Mesothelial cell of epicardium (in vitro differentiated cells): ENCODE measurements at places on chromosomes 5 and 9. TPM values are rescaled to one million over a fixed set of nuclear protein-coding genes. Genes with fewer than 3 reads are reported as not detected.

The KCNV2 gene
- total RNA-seq: not detected in 3 replicates

The MCC gene
- total RNA-seq: 32.4 to 33.9 TPM (median 33.2 TPM) in 3 replicates

The IL3 gene
- not detected in 3 replicates for total RNA-seq

The NFIL3 gene
- 25.8 to 28.1 TPM (median 26.3 TPM) in 3 replicates for total RNA-seq

The ARL14EPL gene
- 0.25 TPM in 1 of 3 replicates, not detected in the others for total RNA-seq

The CLK4 gene
- total RNA-seq: 42.1 to 43.5 TPM (median 42.9 TPM) in 3 replicates

The MED22 gene
- total RNA-seq: 35.1 to 39.4 TPM (median 36.0 TPM) in 3 replicates

The SSBP2 gene
- total RNA-seq: 85.8 to 88.4 TPM (median 87.9 TPM) in 3 replicates

The IFNK gene
- total RNA-seq: not detected in 3 replicates

The NUTM2F gene
- total RNA-seq: 0.27 to 0.38 TPM (median 0.31 TPM) in 3 replicates

The TAF11L8 gene
- total RNA-seq: not detected in 3 replicates

The KCTD16 gene
- 3.9 to 4.8 TPM (median 4.5 TPM) in 3 replicates for total RNA-seq

The PHF24 gene
- total RNA-seq: 0.62 to 0.99 TPM (median 0.83 TPM) in 3 replicates

The PLPP7 gene
- 0.60 to 1.1 TPM (median 0.79 TPM) in 3 replicates for total RNA-seq

The NUDT2 gene
- 16.5 to 21.2 TPM (median 17.8 TPM) in 3 replicates for total RNA-seq

The GPSM1 gene
- 98.6 to 103 TPM (median 102 TPM) in 3 replicates for total RNA-seq

The PCDHGA6 gene
- 0.25 to 0.60 TPM (median 0.57 TPM) in 3 replicates for total RNA-seq

The PRSS3 gene
- total RNA-seq: not detected in 3 replicates

The ENHO gene
- 0.96 to 1.1 TPM (median 1.0 TPM) in 3 replicates for total RNA-seq

The ERBIN gene
- total RNA-seq: 75.7 to 83.3 TPM (median 81.8 TPM) in 3 replicates

The MAT2B gene
- 44.5 to 45.5 TPM (median 44.6 TPM) in 3 replicates for total RNA-seq

The MEGF10 gene
- 2.8 to 4.1 TPM (median 3.0 TPM) in 3 replicates for total RNA-seq

The OTP gene
- not detected in 3 replicates for total RNA-seq

The BARX1 gene
- total RNA-seq: 0.16 TPM in 1 of 3 replicates, not detected in the others

The MRPS27 gene
- 53.4 to 58.1 TPM (median 56.0 TPM) in 3 replicates for total RNA-seq

The SLC45A2 gene
- 0.45 to 0.63 TPM (median 0.62 TPM) in 3 replicates for total RNA-seq

The GARIN3 gene
- total RNA-seq: not detected in 3 replicates

The NSD1 gene
- total RNA-seq: 153 to 164 TPM (median 161 TPM) in 3 replicates

The NEUROG1 gene
- not detected in 3 replicates for total RNA-seq

The RAD17 gene
- total RNA-seq: 31.6 to 33.4 TPM (median 33.2 TPM) in 3 replicates

The RC3H2 gene
- total RNA-seq: 67.9 to 68.6 TPM (median 68.3 TPM) in 3 replicates

The ZNF366 gene
- not detected in 3 replicates for total RNA-seq

The FAM153A gene
- 0.04 TPM in 1 of 3 replicates, not detected in the others for total RNA-seq

The GADD45G gene
- 1.0 to 2.0 TPM (median 1.8 TPM) in 3 replicates for total RNA-seq

The PCDHB7 gene
- 1.4 to 1.8 TPM (median 1.6 TPM) in 3 replicates for total RNA-seq

The CACNA1B gene
- 0.75 to 0.87 TPM (median 0.81 TPM) in 3 replicates for total RNA-seq

The HINT2 gene
- total RNA-seq: 29.3 to 31.3 TPM (median 30.7 TPM) in 3 replicates

The IQGAP2 gene
- total RNA-seq: 13.9 to 16.0 TPM (median 15.2 TPM) in 3 replicates

The LRRC19 gene
- total RNA-seq: not detected in 3 replicates

The FBP1 gene
- total RNA-seq: 5.3 to 6.5 TPM (median 5.9 TPM) in 3 replicates

The BASP1 gene
- 137 to 144 TPM (median 140 TPM) in 3 replicates for total RNA-seq

The SAPCD2 gene
- 5.7 to 6.2 TPM (median 5.9 TPM) in 3 replicates for total RNA-seq
